ENCODE measurements at places on chromosomes 5 and 9.

- DNase-seq: no peak
Observed at GRCh38 chr5:142059304-142059940, 46.6 kb upstream of the GNPDA1 start.

GRCh38 chr5:41763081-41763480 is 107.1 kb downstream of the OXCT1 start:
- DNase-seq: no peak

DNA sequence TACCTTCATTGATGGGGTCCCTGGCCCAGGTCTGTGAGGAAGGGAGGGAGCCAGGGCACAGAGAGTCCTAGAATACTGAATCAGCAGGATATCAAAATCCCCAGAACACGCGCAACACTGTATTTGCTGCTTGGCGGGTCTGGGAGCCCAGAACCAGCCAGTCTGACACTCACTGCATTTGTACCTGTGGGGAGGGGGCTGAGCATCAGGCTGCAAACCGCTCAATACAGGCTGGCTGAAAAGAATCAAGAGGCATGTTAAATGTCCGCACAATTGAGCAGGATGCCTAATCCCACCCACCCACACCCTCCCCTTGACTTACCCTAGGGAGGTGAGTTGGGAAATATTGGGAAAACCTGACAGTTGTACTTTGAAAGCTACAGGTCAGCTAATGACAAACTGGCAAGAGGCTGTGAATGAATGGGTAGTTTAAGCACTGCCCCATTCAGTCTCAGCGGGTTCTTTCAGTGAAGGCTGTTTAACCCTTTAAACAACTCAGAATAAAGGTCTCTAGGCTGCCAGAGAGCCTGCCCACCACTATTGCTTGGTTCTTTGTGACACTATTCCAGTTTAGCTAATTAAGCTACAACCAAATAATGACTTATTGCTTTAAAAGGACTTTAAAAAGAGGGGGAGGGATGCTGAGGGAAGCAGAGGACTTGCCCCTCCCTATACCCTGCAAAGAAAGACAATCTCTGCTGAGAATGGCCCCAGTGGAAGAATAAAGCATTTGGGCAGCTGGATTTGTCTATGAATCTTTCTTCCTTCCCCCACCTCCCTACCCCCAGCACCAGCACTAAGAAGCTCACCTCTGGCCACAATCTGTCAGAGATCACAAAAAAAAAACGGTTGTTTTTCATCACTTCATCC is 5.0 kb downstream of the SPRY4 start:
- no peak for DNase-seq

DNA sequence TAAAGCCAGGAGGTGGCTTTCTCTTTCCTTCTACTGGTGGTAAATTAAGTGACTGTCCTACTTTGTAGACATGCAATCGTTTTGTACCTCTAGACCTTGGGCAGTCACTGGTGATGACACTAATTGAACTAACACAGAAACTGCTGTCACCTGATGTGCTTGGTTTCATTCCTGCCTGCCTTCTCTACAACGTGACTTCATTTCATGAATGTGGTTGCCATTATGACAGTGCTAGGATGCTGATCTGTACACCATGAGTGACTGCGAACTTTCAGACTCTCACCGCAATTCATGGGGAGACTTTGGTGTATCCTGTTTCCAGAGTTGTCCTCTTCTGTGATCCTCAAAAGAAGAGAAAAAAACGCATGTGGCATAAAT is 47.5 kb downstream of the UBE2QL1 start:
- no peak for DNase-seq

GRCh38 chr9:133371261-133371711 is 4.6 kb downstream of the SURF4 start:
- no peak for DNase-seq

DNA sequence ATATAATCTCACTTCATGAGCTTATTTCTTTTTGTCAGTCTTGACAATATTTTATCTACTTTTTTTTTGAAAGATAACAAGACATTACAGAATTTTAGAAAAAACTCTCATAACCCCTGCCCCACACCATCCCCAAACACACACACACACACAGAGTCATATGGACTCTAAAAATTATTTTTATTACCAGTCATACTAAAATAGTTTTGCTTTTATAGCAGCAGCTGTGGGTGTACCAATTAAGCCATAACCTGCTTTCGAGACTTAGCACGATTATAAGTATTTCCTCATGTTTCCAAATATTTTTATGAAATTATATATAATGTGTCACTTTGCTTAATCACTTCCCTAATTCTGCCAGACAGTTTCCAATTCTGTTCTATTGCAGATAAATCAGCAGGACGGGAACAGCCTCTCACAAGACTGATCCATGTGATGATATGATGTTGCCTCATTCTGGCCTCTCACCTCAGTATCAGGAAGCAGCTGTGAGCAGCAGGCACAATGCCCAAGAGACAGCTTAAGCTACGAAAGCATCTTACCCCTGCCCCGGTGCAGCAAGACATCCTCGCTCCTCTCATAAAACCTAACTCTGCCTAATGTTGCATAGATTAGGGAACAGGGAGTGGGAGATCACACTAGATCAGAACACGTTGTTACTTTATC is 7.0 kb downstream of the PDCL start:
- no peak for DNase-seq

DNA sequence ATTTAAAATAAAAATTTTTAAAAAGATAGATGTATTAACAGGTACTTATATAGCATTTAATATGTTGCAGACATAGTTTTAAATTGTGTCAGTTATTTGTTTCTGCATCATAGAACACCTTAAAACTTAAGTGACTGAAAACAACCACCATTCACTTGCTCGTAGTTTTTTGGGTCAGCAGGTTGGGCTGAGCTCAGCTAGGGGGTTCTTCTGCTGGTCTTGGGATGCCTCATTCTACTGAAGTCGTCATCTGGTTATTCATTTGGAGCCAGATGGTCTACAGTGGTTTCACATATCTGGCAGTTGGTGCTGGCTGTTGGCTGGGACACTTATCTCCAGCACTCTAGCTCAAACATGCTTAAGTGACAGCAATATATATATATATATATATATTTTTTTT is 29.6 kb downstream of the PSAT1 start:
- DNase-seq: no peak

DNA sequence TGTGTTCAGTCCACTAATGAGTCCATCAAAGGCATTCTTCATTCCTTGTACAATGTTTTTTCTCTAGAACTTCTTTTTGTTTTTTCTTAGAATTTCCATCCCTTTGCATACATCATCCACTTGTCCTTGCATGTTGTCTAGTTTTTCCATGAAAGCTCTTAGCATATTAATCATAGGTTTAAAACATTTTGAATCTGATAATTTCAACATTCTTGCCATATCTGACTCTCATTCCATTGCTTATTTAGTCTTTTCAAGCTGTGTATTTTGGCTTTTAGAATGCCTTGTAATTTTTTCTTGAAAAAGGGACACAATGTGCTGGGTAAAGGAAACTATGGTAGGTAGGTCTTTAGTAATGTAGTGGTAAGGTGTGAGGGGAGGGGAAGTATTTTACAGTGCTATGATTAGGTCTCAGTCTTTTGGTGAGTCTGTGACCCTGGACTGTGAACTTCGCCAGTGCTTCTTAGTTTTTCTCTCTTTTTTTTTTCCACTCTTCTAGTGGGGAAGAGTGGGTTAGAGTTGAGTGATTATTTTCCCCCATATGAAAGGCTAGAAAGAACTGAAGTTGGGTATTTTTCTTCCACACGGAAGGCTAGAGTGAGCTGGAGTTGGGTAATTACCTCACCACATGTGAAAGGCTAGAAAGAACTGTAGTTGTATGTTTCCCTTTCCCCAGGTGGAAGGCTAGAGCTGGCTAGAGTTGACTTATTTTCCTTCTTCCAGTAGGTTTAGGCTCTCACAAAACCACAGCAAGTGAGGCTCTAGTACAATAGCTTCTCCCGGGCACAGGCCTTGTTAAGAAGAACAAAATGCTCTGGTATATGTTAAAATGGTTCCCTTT is 172.1 kb downstream of the SNX18 start:
- DNase-seq: no peak

DNA sequence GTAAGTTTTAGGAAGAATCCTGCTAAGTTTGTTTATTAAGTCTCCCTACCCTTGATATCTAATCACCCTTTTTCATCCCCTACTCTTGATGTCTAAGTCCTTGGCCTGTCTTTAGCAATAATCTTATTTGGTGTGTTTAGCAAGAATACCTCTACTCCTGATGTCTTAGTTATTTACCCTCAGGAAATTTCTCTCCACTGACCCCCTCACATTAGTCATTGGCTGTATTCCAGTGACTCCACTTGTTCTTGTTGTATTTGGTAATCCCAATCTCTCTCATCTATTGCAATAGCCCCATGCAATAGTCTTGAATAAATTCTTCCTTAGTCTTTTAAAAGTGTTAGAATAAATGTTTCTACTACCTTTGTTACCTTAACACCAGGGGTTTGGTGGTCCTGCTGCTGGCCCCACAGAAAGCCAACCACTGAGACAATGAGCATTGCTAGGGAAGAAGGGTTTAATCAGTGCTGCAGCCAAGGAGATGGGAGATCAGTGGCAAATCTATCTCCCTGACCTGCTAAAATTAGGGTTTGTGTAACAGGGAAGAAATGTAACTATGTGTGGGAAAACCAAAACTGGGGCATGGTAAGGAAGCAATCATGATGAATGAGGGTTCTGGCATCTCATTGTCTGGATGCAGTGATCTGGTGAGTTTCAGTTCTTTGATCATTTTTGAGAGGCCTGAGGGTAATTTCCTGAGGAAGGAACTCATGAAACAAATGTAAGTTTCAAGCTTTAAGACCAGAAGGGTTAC is 236.4 kb upstream of the DAB2 start:
- no peak for DNase-seq

DNA sequence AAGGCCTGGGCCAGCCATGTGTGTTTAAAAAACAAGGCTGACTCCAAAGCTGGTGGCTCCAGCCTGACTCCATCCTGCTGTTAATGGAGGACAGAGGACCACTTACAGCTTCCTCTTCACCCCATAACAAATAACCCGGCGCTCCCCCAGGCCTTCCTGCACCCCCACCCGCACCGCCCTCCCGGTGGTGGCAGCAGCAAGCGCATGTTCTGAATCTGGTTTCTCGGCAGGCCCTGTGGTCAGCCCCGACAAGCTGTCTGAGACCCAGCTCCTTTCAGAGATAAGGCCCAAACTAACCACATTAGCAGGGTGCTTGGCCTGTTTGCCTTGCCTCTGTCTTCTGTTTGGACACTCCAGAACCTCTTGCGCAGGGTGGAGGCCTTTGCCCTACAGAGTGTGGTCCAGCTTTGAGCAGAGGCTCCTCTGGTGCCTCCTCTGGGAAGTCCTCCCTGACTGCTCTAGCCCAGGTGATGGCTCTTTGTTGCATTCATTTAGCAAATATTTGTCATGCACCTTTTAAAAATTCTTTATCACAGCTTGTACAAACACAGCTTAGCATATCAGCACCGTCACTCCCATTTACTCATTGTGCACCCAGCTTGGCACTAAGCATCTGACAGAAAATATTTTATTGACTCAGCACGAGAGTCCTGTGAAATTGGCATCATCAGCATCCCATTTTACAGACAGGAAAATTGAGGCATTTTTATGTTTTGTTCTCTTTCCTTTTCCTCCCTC is 78.4 kb downstream of the NDFIP1 start:
- DNase-seq: no peak

- DNase-seq: no peak
Observed at GRCh38 chr5:40017918-40018317, 593.1 kb upstream of the DAB2 start.

GRCh38 chr5:108487951-108488350 is 106.1 kb upstream of the FBXL17 start:
- no peak for DNase-seq

DNA sequence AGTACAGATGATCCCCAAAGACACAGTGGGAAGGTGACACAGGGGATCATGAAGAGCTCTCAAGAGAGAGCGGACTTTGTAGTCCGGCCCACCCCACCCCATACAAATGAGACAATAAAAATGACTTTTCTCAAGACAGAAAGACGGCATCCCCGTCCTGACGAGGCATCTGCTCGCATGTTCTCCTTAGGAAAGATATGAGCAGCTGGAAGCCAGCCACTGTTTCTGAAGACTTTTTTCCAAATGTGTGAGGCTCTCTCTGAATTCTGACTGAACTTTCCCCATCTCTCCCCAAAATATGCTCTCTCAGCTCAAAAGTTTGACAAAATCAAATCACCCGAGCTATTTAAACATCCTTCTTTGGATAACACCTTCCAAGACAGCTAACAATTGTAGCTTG is 105.2 kb downstream of the RFK start:
- no peak for DNase-seq
